HFFc6 (cell line): ENCODE measurements at places on chromosomes 5 and 9. TPM values are rescaled to one million over a fixed set of nuclear protein-coding genes. Genes with fewer than 3 reads are reported as not detected.

- H3K27me3 ChIP-seq, result peaks cover 5% of the 10 kb centered on the region
- no peak overlapping the region for H3K4me3 ChIP-seq
- no peak overlapping the region for H3K27ac ChIP-seq
Measured at GRCh38 chr5:13648822-13649221, 295.7 kb downstream of the DNAH5 start.

DNA sequence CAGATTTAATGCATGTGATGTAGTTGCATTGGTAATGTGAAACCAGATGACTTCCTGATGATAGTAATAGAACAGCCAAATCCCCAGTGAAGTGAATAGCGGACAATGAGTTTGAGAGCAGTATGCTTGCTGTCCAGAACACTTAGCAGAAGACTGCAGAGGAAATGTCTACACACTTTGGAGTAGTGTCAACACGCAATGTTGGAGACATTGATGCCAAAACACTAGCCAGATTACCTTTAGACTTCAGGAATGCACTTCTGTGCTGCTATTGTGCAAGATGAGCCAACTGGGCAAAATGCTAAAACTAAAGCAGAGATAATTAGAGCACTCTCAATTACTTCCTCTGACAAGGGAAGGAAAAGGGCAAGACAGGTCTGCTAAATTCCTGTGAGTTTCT, 176.7 kb downstream of the PRDM9 start:
- no peaks in the 10 kb centered on the region for H3K4me1 ChIP-seq
- no peak overlapping the region for H3K4me3 ChIP-seq
- no peaks in the 10 kb centered on the region for H3K36me3 ChIP-seq
- no peak for DNase-seq
- H3K27ac ChIP-seq, result no peak overlapping the region

GRCh38 chr9:136107155-136107952, 11.3 kb downstream of the TMEM250 start:
- H3K36me3 ChIP-seq, result no peaks in the 10 kb centered on the region
- no peak overlapping the region for H3K4me3 ChIP-seq
- H3K27me3 ChIP-seq, result peaks cover 5% of the 10 kb centered on the region
- no peak for DNase-seq

DNA sequence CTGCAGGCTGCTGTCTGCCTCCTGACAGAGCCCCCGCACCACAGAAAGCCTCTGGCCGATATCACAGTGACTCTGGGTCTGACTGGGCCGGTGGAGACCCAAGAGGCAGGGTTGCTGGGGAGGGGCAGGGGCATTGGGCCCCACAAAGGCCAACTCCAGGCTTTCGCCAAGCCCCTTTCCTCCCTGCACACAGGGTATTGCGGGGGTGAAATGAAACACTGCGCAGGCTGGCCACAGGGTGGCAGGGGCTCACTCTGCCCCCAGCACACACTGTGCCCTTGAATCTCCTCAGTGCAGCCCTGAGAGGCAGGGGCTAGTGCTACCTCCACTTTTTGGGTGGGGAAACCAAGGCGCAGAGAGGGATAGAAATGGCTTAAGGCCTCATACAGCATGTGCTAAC, 44.6 kb downstream of the BARX1 start:
- H3K4me3 ChIP-seq, result no peak overlapping the region
- no peaks in the 10 kb centered on the region for H3K4me1 ChIP-seq
- H3K36me3 ChIP-seq, result no peaks in the 10 kb centered on the region
- peaks cover 17% of the 10 kb centered on the region for H3K27me3 ChIP-seq
- DNase-seq, result no peak

DNA sequence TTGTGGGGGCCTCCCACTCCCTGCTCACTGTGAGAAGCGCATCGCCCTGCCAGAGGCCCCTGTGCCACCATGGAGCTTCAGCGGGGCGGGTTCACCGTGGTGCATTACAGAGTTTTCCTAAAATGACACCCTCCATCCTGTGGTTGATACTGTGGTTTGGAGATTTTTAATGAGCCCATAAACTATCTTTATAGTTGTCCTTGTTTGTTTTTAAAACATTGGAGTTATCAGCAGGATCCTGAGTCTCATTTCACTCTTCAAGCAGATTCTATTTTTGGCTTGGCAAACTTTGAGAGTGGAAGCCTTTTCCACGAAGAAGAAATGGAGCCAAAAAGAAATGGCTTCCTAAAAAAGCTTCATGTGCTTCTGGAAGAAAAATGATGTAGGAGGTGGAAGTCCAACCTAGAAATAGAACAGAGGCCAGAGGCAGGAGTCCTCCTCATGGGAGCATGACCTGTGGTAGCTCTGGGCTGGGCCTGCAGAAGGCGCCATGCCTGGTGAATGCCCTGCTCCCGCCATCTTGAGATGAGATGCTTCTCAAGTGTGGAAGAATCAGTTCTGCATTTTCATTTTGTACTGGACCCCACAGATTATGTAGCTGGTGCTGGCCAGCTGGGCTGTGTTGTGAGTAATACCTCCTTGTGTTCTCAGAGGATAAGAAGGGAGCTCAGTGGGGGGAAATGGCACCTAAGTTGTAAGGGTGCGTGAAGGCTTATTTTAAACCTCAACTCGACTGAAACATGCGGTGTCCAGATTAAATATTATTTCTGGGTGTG, 79.0 kb upstream of the RAI14 start:
- peak overlapping the region; percentile 64 for H3K27ac ChIP-seq
- no peaks in the 10 kb centered on the region; the same call in 1 of the 2 replicates for H3K27me3 ChIP-seq
- H3K36me3 ChIP-seq, result peaks cover 9% of the 10 kb centered on the region
- H3K4me1 ChIP-seq, result peaks cover 40% of the 10 kb centered on the region

DNA sequence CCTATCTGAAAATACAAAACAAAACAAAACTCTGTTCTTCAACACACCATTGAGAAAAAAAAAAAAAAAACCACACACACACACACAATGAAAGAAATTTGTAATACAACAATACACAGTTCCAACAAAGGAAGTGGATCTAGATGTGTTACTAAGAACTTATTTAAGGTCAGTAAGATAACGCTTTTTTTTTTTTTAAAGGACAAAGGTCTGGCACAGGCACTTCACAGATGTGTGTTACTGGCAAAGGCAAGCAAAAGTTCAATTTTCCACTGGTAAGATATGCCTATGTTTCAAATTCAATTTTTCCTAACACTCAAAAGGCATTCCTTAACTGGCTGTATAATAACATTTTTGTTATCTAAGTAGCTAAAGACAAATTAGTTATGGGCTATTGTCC, 3.6 kb downstream of the RFK start:
- no peak for DNase-seq
- peaks cover 16% of the 10 kb centered on the region for H3K4me1 ChIP-seq
- no peak overlapping the region for H3K4me3 ChIP-seq
- no peak overlapping the region for H3K27ac ChIP-seq

DNA sequence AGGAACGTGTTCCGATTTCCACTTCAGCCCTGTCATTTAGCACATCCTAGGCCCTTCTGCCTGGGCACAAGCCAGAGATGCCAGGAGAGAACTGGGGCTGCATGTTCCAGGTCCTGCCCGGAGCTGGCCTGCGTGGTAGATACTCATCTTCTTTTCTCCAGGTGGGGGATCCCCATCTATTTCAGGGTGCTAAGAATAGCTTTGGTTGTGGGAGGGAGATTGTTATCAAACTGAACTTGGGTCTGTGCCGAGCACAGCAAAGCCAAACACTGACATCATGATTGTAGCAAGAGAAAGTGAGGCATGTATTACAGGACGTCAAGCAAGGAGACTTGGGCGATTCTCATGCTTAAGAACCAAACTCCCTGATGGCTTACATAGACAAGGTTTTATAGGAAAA, 18.2 kb downstream of the C9orf153 start:
- no peaks in the 10 kb centered on the region for H3K36me3 ChIP-seq
- DNase-seq, result no peak
- no peak overlapping the region for H3K4me3 ChIP-seq
- no peaks in the 10 kb centered on the region for H3K27me3 ChIP-seq

GRCh38 chr9:3746296-3747275, 220.8 kb upstream of the RFX3 start:
- peaks cover 56% of the 10 kb centered on the region for H3K4me1 ChIP-seq
- peaks cover 5% of the 10 kb centered on the region; the same call in 1 of the 2 replicates for H3K36me3 ChIP-seq
- peak overlapping the region; percentile 7 for H3K4me3 ChIP-seq
- H3K27me3 ChIP-seq, result no peaks in the 10 kb centered on the region; the same call in 1 of the 2 replicates
- peak; percentile 82 for DNase-seq

DNA sequence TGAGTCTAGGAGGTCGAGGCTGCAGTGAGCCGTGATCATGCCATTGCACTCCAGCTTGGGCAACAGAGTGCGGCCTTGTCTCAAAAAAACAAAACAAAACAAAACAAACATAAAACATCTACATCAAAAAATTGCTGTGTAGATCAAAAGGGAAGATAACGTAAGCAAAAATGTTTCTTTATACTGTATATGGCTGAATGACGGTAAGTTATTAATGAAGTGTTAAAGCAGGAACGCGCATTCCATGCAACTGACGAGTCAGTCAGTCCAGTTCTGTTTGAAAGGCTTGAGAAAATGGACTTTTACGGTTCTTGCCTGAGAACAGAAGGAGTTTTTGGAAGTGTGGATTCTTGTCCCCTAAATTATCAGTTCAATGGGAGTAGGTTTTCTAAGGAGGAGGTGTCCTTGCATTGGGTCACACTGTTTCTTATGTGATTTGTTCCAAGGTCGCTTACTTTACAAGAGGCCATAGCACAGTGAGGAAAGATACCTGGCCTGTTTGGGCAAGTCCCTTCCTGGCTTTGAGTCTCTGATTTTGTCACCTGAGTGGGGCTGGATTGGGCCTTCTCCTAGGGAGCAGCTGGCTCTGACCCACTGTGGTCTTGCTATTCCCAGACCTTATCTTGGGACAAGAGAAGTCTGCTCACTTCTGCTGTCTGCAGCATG, 6.6 kb upstream of the PTGS1 start:
- H3K36me3 ChIP-seq, result peaks cover 8% of the 10 kb centered on the region; the same call in 1 of the 2 replicates
- 0 out of 2 replicates have a peak overlapping the region, but pooled peaks have one; percentile 17 for H3K27ac ChIP-seq
- peaks cover 50% of the 10 kb centered on the region for H3K4me1 ChIP-seq
- no peak overlapping the region for H3K4me3 ChIP-seq
- DNase-seq, result no peak

DNA sequence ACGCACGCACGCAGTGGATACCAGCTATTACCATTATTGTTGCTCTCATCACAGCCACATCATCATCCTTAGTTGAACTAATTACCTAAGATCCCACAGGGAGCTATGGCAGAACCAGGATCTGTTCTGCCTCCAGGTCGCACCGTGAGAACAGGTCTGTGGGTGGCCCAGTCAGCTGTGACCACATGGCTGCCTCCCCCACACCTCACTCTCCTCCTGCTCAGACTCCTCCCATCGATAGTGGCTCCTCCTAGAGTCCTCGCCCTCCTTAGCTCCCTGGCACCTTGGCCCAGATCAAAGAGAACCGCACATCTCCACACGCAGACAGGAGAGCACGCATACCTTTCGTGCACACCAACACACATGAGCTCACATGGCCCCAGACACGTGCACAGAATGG, 32.4 kb upstream of the RPL26L1 start:
- peak overlapping the region; percentile 68 for H3K27ac ChIP-seq
- DNase-seq, result no peak
- H3K4me1 ChIP-seq, result peaks cover 56% of the 10 kb centered on the region

GRCh38 chr5:66558560-66558959, 37.6 kb upstream of the MAST4 start:
- no peak for DNase-seq
- no peak overlapping the region for H3K27ac ChIP-seq
- H3K4me1 ChIP-seq, result no peaks in the 10 kb centered on the region
- no peaks in the 10 kb centered on the region; the same call in 1 of the 2 replicates for H3K27me3 ChIP-seq
- no peak overlapping the region for H3K4me3 ChIP-seq

- no peak overlapping the region for H3K27ac ChIP-seq
- H3K4me3 ChIP-seq, result no peak overlapping the region
- peak; percentile 9 for DNase-seq
Measured at GRCh38 chr5:140148508-140148907, 22.8 kb downstream of the IGIP start.

DNA sequence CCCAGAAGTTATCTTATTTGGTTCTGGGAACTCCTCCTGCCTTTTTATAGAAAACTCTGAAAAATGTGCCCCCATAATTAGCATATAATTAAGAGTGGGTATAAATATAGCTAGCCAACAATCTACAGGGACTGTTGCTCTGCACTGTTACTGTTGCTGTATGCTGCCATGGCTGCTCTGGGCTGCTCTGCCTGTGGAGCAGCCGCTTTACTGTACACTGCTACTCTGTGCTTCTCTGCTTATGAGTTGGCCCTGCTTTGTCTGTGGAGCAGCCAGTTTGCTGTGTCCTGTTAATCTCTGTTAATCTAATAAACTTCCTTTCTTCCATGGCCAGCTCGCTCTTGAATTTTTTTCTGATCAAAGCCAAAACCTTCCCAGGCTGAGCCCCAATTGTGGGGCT, 2244.0 kb upstream of the ACO1 start:
- no peaks in the 10 kb centered on the region for H3K4me1 ChIP-seq
- DNase-seq, result no peak
- H3K36me3 ChIP-seq, result no peaks in the 10 kb centered on the region
- H3K27me3 ChIP-seq, result no peaks in the 10 kb centered on the region

- no peaks in the 10 kb centered on the region for H3K36me3 ChIP-seq
- no peaks in the 10 kb centered on the region; the same call in none of the 2 replicates for H3K27me3 ChIP-seq
- no peak for DNase-seq
- no peak overlapping the region for H3K4me3 ChIP-seq
Measured at GRCh38 chr5:158570502-158570901, 529.2 kb downstream of the EBF1 start.

GRCh38 chr5:2330325-2331130, 420.9 kb downstream of the IRX2 start:
- DNase-seq, result no peak
- H3K36me3 ChIP-seq, result peaks cover 11% of the 10 kb centered on the region; the same call in 1 of the 2 replicates
- H3K4me3 ChIP-seq, result no peak overlapping the region
- no peak overlapping the region for H3K27ac ChIP-seq
- H3K27me3 ChIP-seq, result no peaks in the 10 kb centered on the region

DNA sequence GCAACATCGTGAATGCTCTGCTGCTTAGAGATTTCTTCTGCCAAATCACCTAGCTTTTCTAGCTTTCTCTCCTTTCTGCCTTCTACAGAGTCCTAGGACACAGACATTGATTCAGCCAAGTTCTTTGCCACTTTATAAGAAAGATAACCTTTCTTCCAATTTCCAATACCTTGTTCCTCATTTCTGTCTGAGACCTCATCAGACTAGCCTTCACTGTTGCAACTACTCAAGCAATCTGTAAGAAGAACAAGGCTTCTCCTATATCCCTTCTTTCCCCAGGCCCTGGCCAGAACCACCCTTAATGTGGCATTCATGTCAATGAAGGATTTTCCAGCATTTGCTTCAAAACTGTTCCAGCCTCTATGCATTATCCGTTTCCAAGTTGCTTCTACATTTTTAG, 24.3 kb downstream of the FBXO10 start:
- DNase-seq, result no peak
- no peaks in the 10 kb centered on the region for H3K36me3 ChIP-seq
- peaks cover 28% of the 10 kb centered on the region for H3K4me1 ChIP-seq
- H3K4me3 ChIP-seq, result no peak overlapping the region
- no peak overlapping the region for H3K27ac ChIP-seq
- H3K27me3 ChIP-seq, result no peaks in the 10 kb centered on the region

DNA sequence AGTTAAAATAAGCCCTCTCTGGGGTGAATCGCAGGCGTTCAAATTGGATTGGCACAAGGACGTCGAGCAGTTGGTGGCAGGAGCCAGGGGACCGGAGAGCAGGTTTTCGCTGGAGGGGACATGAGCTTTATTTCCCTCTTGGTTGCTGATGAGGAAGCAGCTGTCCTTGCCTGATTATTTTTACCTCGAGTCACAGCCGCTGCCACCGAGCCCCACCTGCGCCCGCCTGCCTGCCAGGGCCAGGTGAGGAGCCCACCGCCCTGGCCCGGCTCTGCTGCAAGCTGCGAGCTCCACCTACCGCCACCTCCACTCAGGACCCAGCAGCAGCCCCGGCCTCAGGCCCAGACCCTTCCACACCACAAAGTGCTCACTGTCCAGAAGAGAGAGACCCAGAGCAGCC, 9.0 kb upstream of the ADGRD2 start:
- no peaks in the 10 kb centered on the region; the same call in 1 of the 2 replicates for H3K36me3 ChIP-seq
- peaks cover 24% of the 10 kb centered on the region for H3K27me3 ChIP-seq
- no peak overlapping the region for H3K4me3 ChIP-seq

The FGF10 gene
- not detected in 3 replicates for total RNA-seq

The SLC1A3 gene
- total RNA-seq, result 0.12 TPM in 1 of 3 replicates, not detected in the others

The KIF2A gene
- total RNA-seq, result 38.1 to 47.2 TPM (median 45.7 TPM) in 3 replicates

The PCDHGA7 gene
- 2.7 to 12.2 TPM (median 3.0 TPM) in 3 replicates for total RNA-seq

The PTPRD gene
- not detected in 3 replicates for total RNA-seq
